ENCODE measurements at places on chromosomes 6 and 20.
A peak's percentile ranks its signal among the peaks of the same experiment; 100 is the strongest.

GRCh38 chr6:1726341-1726768 is 116.6 kb downstream of the FOXC1 start:
- no peak overlapping the region for H3K27ac ChIP-seq
- no peak overlapping the region for H3K4me3 ChIP-seq
- no peaks in the 10 kb centered on the region for H3K27me3 ChIP-seq
- peaks cover 37% of the 10 kb centered on the region for H3K36me3 ChIP-seq
- H3K4me1 ChIP-seq = no peaks in the 10 kb centered on the region

- no peak overlapping the region for H3K4me3 ChIP-seq
- H3K36me3 ChIP-seq = no peaks in the 10 kb centered on the region
- no peak overlapping the region for H3K27ac ChIP-seq
- no peaks in the 10 kb centered on the region for H3K27me3 ChIP-seq
- DNase-seq = no peak
- H3K4me1 ChIP-seq = no peaks in the 10 kb centered on the region
Observed at GRCh38 chr6:54617730-54618129, 228.8 kb upstream of the FAM83B start.

DNA sequence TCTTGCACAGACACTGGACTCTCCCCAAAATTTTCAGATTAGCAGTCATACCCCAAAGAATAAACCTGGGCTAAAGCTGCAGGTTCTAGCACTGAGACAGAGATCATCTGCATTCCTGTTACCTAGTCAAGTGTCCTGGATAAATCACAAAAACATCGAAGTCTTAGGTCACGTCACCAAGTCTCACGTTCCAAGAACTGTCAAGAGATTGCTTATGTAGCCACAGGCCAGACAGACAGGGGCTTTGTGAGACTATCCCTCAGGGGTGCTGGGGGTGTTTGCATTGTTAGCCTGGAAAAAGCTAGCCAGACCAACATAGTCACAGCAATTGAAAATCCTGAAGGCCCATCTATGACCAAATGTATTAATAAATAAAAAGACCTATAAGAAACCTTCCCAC is 243.1 kb upstream of the PREP start:
- no peaks in the 10 kb centered on the region for H3K36me3 ChIP-seq
- DNase-seq = peak; percentile 40
- no peak overlapping the region for H3K4me3 ChIP-seq
- peaks cover 72% of the 10 kb centered on the region for H3K4me1 ChIP-seq
- H3K27me3 ChIP-seq = peaks cover 31% of the 10 kb centered on the region

- peaks cover 3% of the 10 kb centered on the region for H3K36me3 ChIP-seq
- peaks cover 2% of the 10 kb centered on the region for H3K4me1 ChIP-seq
- no peak for DNase-seq
- H3K27ac ChIP-seq = no peak overlapping the region
- H3K4me3 ChIP-seq = no peak overlapping the region
Observed at GRCh38 chr6:110720066-110720465, 95.2 kb downstream of the CDK19 start.

GRCh38 chr20:37867289-37868195 is 35.4 kb upstream of the VSTM2L start:
- DNase-seq = no peak
- peaks cover 72% of the 10 kb centered on the region for H3K36me3 ChIP-seq
- H3K4me3 ChIP-seq = no peak overlapping the region
- H3K27ac ChIP-seq = no peak overlapping the region

DNA sequence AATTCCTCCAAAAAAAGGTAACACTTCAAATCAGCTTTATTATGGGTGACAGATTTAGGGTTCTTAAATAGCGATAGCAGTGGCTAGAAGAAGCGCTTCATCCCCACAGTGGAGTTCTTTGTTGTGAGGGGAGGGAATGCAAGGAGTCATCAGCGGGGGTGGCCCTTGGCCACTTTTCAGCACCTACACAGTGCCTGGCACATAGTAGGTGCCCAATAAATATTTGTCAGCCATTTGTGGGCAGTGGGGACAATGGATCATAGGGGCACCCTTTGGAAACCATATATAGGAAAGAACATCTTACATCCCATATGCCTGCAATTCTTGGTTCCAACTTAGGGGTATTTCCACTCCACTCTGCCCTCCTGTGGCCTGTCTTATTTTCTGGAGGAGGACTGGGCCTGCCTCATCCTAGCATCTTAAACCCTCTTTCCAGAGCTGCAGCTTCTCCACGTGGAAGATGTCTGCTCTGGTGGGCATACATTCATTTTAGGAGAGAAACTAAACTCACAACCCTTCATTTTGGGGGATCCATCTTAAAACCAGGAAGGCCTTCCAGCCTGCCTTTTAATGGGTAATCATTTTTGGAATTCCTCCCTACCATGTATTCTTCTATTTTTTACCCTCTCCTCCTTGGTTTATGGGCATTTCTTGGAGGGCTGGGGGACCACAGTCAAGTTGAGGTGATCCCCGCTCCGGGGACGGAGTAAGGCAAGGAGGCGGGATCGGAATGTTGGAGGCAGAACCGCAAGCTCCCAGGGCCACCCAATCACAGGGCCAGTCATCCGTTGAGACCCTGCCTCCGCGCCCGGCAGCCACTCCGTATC is 2.6 kb upstream of the GPSM3 start:
- no peaks in the 10 kb centered on the region for H3K27me3 ChIP-seq
- peaks cover 29% of the 10 kb centered on the region for H3K36me3 ChIP-seq
- no peak for DNase-seq
- H3K4me1 ChIP-seq = peaks cover 47% of the 10 kb centered on the region
- peak overlapping the region; percentile 99 for H3K27ac ChIP-seq
- peak overlapping the region; percentile 96 for H3K4me3 ChIP-seq

- no peak overlapping the region for H3K4me3 ChIP-seq
- no peaks in the 10 kb centered on the region for H3K27me3 ChIP-seq
- H3K36me3 ChIP-seq = peaks cover 79% of the 10 kb centered on the region
- H3K27ac ChIP-seq = peak overlapping the region; percentile 95
Observed at GRCh38 chr6:147268254-147268653, 64.0 kb downstream of the STXBP5 start.

Data from activated T-cell treated with anti-CD3 and anti-CD28 coated beads, Interleukin-2, amount 50 U/mL, for 24 hours (primary cell).